ENCODE measurements at places on chromosomes 7 and 10.

- DNase-seq = no peak
These were observed 162.9 kb downstream of the ARL5B start for GRCh38 chr10:18822156-18822555.

DNA sequence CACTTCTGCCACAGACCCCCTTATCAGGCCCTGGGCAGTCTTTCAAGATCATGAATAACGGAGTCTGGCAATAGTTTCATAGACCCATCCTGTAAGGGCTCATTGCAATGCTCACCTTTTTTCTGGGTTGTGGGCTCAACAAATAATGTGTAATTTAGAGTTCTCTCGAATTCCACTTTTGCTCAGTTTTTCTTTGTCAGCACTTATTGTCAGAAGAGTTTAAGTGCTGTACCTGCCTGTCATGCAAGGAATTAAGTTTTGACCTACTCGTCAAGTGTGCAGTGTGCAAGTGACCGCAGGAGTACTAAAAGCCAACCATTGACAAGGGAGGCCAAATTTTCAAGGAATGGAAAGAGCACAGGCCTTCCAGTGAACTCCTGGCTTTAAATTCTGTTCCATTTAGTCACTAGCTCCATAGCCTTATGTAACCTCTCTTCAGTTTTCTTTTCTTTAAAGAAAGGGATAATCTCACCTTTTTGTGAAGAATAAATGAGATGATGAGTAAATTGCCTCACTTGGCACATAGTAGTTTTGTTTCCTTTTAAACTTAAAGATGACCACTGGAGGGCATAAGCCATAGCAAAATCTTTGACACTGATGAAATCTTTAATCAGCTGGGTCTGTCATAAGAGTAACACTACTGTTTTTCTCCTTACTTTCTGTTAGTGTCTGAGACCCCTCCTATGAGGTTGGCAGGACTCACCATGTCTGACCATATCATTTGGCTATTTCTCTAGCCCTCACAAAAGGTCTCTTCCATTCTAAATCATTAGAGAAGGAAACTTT, 313.3 kb downstream of the TYW1 start:
- no peak for DNase-seq

DNA sequence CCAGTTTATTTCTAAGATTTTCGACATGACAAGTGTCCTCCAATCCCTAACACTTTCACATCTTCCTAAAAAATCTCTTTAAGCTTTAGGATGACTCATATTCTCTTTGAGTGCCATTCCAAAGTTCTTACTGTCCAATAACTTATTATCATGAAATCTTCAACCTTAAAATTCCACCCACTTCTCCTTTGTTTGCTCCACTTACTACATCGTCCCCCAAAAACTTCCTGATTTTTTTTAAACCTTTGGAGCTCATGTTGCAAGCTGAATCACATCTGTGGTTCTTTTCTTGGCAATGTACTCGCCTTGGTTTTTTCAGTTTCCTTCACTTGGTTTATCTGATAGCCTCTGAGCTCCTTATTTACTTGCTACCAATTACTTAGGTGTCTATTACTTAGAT, 39.2 kb upstream of the JCAD start:
- no peak for DNase-seq

- no peak for DNase-seq
These were observed 30.7 kb upstream of the SFMBT2 start for GRCh38 chr10:7441403-7442147.

- DNase-seq = no peak
These were observed 117.0 kb upstream of the AHR start for GRCh38 chr7:17181482-17181881.

DNA sequence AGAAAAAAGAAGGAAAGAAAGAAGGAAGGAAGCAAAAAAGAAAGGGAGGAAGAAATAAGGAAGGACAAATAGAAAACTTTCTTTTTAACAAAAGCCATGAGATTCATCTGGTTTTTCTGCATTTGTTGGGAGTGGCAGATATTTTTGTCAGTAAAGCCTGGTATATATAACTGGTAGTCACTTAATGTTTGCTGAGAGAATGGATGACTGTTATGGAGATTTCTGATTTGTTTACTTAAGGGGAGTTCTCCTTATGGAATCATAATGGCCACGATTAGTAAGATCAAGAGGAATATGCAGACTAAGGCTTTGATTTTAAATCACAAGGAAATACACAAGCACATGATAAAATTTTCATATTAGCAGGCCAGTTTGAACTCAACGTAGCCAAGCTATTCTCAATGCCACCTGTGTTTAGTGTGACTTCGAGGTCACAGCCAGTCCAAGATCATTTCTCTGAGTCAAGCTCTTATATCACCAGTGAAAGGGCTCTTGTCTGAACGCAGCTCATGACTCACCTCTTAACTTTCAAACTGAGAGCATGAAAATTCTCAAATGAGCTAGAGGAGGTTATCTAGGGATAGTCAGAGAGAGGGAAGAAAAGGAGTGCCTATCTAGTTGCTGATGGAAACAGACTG, 445.1 kb upstream of the ZMIZ1 start:
- DNase-seq = no peak

- no peak for DNase-seq
These were observed 76.8 kb upstream of the PRKG1 start for GRCh38 chr10:50997461-50997860.

- no peak for DNase-seq
These were observed 32.4 kb upstream of the INPP5F start for GRCh38 chr10:119693262-119693957.

DNA sequence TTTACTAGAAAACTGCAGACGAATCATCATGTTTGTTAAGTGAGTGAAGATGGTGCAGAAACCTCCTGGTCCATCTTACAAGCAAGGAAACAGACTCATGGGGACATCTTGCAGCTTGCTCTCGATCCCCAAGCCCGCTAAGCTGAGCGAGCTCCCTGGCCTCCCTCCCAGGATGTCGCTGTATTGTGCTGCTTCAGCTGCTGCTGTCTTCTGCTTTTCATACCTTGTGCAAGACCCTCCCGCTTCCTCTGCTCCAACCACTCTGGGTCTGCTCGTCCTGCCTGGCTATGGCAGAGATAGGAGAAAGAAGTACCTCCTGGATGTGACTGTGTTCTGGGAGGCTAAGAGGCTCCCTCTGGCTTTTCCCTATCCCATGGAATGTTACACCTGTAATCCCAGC, 285.2 kb upstream of the FZD8 start:
- no peak for DNase-seq

GRCh38 chr7:50330696-50331095, 26.2 kb downstream of the IKZF1 start:
- no peak for DNase-seq

DNA sequence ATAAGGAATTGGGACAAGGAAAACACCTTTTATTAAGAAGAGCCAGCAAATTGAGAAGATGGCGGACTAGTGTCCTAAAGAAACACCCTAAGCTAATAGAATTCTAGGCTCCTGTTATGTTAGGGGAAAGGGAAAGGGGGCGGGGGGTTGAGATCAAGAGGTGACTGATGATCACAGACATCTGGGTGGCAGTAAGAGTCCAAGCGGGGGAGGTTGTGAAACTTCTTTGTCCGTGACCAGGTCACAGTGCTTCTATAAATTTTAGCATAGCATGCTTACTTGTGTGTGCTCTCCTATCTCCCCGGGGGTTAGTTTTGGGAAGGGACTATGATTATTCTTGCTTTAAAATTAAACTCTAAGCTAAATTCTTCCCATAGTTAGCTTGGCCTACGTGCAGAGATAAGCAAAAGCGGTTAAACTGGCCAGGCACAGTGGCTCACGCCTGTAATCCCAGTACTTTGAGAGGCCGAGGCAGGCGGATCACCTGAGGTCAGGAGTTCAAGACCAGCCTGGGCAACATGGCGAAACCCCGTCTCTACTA, 262.1 kb downstream of the SKIDA1 start:
- DNase-seq = no peak

GRCh38 chr7:794671-795329, 37.5 kb upstream of the SUN1 start:
- DNase-seq = no peak

GRCh38 chr7:136293841-136294391, 316.8 kb upstream of the MTPN start:
- DNase-seq = no peak

DNA sequence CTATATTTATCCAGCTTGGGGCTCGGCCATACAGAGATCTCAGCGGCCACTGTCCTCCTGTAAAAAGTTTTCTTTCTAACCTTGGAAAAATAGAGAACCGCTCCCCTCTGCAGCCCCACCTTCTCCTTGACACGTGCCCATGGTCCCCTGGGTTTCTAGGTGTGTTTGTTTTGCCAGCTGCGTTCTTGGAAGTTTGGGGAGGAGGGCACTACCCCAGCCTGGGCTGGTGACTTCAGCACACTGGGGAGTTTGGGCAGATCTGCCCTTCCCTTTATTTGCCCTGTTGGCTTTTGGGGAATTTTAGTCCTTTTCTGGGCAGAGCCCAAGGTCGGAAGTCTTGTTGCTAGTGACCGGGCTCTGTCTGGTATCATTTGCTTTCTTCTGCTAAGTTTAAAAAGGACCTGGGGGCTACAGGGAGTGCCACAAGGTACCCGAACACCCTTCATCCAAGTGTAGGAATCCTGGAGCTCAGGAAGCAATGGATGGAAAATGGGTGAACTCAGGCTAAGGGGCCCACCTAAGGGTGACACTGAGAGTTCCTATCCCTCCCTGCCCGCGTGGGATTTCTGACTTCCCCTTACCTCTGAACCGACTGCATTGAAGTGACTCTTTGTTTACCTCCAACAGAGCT, 1.7 kb downstream of the ADAMTS14 start:
- DNase-seq = no peak

GRCh38 chr7:85711894-85712293, 525.0 kb upstream of the SEMA3D start:
- DNase-seq = no peak

DNA sequence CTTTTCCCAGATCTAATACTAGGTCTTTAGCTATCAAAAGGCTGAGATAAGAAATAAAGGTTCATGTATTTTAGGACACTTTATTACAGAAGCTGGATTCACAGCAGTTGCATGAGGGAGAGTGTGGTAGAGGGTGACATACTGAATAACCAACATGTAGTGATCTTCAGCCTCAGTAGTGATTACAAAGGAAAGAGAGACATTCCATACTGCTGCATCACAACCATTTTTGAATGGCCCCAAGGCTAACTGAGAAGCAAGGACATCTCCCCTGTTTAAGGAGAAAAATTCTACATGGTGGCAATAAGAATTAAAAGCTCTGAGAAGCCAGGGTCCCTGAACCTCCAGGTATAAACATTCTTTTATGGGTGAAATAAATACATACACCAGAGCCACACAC, 35.3 kb downstream of the COG5 start:
- no peak for DNase-seq

GRCh38 chr7:128939075-128939860, 1.5 kb downstream of the IRF5 start:
- no peak for DNase-seq

DNA sequence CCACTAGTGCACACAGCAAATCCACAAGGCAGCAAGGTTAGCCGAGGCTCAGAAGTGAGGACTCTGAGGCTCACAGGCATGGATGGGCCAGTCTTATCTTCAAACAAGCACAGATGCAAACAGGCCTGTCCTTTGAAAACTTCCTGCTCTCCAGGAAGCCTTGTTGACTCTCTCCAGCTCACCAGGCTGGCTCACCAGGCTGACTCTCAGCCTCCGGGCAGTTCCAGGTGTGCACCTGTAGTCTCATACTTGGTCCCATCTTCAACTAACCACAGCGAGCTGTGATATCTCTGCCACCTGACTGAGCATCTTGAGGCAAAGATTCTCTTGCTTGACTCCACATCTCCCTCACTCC, 173.9 kb upstream of the ZMIZ1 start:
- DNase-seq = no peak

GRCh38 chr7:75771224-75771623, 787 bp downstream of the CCL26 start:
- no peak for DNase-seq

DNA sequence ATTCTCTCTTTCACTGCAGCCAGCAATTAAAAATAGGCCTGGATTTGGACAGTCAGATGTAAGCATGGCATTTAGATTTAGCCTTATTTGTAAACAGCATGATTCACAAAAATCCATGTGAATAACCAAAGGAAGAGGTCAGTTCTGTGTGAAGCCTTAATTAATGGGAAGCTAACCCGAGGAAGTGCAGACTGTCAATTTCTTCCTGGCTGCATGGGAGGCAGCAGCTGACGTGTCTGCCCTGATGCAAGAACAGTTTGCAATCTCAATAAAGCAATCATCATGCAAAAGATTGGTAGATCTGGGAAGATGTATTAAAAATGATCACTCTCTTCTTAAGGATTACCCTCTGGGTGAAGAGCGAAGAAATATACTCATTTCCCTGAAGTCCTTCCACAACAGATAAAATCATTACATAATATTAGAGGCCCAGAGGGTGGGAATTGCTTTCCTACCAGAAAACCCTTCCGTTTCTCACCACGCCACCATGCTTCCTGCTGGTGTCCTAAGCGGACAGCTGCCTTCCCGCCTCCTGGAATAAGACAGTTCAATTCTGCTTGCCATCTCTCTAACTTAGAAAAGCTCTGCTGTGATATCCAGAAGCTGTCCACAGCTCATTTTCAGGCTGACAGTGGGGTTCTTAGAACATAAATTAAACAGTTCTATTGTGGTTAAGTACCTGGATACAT, 526.7 kb upstream of the NRP1 start:
- DNase-seq = no peak

DNA sequence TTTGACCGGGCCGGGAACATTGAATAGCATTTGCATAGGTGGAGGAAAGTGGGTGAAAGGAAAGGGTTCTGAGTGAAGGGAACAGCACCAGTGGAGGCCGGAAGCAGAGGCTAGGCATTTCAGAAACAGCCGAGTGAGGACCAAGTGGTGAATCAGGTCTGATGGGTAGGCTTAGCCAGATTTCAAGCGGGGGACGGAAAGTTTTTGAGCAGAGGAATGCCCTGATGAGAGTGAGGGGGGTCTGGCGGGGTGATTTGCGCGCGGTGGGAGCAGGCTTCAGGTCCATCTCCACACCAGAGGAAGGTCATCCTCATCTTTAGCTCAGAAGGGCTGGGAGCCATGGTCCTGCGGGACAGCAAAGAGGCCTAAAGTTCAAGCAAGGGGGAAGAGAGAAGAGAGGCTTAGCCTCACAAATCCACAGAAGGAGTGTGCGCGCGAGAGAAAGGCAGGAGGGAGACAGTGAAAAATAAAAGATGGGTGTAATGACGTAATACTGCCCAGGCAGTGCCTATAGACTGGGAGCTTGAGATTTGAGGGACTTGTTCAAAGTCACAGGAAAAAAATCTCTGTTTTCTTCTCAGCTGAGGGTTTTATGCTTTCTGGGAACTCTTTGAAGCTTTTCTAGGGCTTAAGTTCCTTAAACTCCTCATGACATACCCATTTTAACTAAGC, 1.0 kb upstream of the DENND2A start:
- no peak for DNase-seq

DNA sequence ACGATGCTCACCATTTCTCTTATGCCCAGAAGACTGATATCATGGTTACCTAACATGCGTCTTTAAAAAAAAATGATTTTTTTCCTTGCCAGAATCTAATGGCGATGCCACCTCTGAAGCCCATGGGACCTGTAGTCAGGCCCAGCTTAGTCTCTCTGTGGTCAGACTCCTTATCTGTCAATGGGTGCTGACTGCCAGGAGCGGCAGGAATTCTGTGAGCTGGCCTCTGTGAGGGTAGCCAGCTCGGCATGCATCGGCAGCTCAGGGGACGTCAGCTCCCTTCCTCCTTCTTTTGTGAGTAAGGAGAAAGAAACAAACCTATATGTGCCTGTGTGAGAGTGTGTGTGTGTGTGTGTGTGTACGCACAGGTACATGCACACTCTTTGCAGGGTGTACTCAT, 49.9 kb upstream of the ZRANB1 start:
- DNase-seq = no peak

GRCh38 chr10:44334091-44334490, 50.8 kb downstream of the CXCL12 start:
- DNase-seq = no peak
